PC-9 (cell line): ENCODE measurements at places on chromosomes 6 and 20. TPM values are rescaled to one million over a fixed set of nuclear protein-coding genes. Genes with fewer than 3 reads are reported as not detected.

NDUFAF4 gene
- 32.1 and 35.7 TPM in 2 replicates for total RNA-seq

COX4I2 gene
- not detected in 2 replicates for total RNA-seq

MAN1A1 gene
- total RNA-seq, result 13.3 and 13.4 TPM in 2 replicates

SPTLC3 gene
- 8.5 and 10.7 TPM in 2 replicates for total RNA-seq

SLC22A2 gene
- not detected in 2 replicates for total RNA-seq

RIPPLY2 gene
- not detected in 2 replicates for total RNA-seq

KCNK16 gene
- total RNA-seq, result not detected in 2 replicates

RIMS1 gene
- total RNA-seq, result 0.10 TPM in 1 of 2 replicates, not detected in the other

BPIFA1 gene
- total RNA-seq, result not detected in 2 replicates

GLO1 gene
- total RNA-seq, result 77.1 and 118 TPM in 2 replicates

AFG1L gene
- total RNA-seq, result 8.9 and 13.4 TPM in 2 replicates

MYCT1 gene
- not detected in 2 replicates for total RNA-seq

AIF1 gene
- not detected in 2 replicates for total RNA-seq

SUPT3H gene
- 9.0 and 9.2 TPM in 2 replicates for total RNA-seq

HBS1L gene
- total RNA-seq, result 70.5 and 84.4 TPM in 2 replicates

SMIM13 gene
- 16.7 and 22.2 TPM in 2 replicates for total RNA-seq

OR2H1 gene
- total RNA-seq, result not detected in 2 replicates

RNF144B gene
- 26.2 and 34.5 TPM in 2 replicates for total RNA-seq

MTO1 gene
- 27.2 and 29.3 TPM in 2 replicates for total RNA-seq

DNAAF9 gene
- 2.6 and 2.9 TPM in 2 replicates for total RNA-seq

SPATS1 gene
- not detected in 2 replicates for total RNA-seq

FAM209B gene
- not detected in 2 replicates for total RNA-seq

FAM162B gene
- total RNA-seq, result not detected in 2 replicates

NOP56 gene
- 194 and 210 TPM in 2 replicates for total RNA-seq

VARS1 gene
- total RNA-seq, result 99.6 and 124 TPM in 2 replicates

LPA gene
- not detected in 2 replicates for total RNA-seq

SLC22A7 gene
- not detected in 2 replicates for total RNA-seq

POPDC3 gene
- total RNA-seq, result 14.8 and 24.2 TPM in 2 replicates

CDC5L gene
- 17.8 and 24.0 TPM in 2 replicates for total RNA-seq
